Muscle of arm (tissue), 14 donors: ENCODE measurements at places on chromosomes 4 and X.

- no peak for DNase-seq
Measured at GRCh38 chr4:173074501-173074946, 94.1 kb upstream of the GALNT7 start.

GRCh38 chr4:624705-625590 lies at the start of gene PDE6B:
TSS of gene PDE6B (plus strand) at chr4:625573. CDS start at chr4:625627, 54 bp downstream.
- DNase-seq: no peak

DNA sequence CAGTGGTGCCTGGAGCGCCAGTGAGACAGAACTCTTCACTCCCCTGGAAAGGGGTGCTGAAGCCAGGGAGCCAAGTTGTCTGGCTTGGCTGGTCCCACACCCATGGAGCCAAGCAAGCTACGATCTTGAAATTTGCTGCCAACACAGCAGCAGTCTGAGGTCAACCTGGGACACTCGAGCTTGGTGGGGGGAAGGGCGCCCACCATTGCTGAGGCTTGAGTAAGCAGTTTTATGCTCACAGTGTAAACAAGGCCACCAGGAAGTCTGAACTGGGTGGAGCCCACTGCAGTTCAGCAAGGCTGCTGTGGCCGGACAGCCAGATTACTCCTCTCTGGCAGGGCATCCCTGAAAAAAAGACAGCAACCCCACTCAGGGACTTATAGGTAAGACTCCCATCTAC lies 149.5 kb downstream of the EDA2R start:
- no peak for DNase-seq

- DNase-seq: peak; percentile 58
Measured at GRCh38 chr4:54063737-54064316, 578 bp downstream of the CHIC2 start.

DNA sequence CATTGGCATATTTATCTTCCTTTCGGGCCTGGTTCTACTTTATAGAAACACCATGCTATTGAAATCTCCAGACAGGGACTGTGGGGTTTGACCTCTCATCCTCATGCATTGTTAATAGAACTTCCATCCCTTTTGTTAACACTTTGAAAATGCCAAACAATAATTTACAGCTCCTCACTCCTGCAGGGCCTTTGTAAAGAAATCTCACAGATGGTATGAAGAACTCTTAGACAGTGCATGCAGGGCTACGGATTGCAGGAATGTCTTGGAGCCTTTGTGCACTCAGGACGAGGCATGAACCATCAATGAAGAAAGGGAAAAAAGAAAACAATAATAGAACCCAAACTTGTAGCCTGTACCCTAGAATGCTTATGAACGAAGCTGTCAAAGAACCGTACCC lies 92.8 kb upstream of the TMEM47 start:
- no peak for DNase-seq

GRCh38 chr4:170374770-170375169 lies 285.0 kb upstream of the AADAT start:
- DNase-seq: no peak

GRCh38 chr4:86683167-86683566 lies 89.1 kb downstream of the PTPN13 start:
- no peak for DNase-seq

DNA sequence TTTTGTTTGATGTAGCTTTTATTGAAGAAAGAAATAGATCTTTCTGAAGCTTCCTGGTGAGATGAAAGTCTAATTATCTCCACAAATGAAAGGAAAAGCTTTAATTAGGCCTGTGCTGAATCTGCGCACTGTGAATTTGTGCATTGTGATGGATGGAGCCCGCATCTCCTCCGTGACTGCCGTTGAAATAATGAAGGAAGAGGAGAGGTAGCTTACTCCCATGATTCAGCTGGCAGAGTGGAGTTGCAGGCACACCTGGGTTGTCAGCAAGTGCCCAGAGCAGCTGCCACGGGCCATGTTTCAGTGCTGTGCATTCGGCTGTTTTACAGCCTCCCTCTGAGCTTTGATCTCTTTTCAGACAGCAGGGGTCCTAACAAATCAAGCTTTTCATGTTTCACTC lies 735.3 kb upstream of the TENM3 start:
- no peak for DNase-seq

DNA sequence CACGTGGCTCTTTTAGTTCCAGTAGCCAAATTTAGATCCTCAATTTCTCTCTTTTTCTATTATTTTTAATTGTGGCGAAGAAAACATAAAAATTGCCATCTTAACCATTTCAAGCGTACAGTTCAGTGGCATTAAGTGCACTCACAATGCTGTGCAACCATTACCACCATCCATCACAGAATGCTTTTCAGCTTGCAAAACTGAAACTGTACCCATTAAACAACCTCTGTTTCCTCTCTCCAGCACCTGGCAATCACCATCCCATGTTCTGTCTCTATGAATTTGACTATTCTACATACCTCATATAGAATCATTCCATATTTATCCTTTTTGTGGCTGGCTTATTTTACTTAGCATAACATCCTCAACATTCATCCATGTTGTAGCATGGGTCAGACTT lies 74.9 kb downstream of the METTL14 start:
- DNase-seq: no peak

- DNase-seq: no peak
Measured at GRCh38 chrX:122572461-122572860, 611.6 kb upstream of the GRIA3 start.

DNA sequence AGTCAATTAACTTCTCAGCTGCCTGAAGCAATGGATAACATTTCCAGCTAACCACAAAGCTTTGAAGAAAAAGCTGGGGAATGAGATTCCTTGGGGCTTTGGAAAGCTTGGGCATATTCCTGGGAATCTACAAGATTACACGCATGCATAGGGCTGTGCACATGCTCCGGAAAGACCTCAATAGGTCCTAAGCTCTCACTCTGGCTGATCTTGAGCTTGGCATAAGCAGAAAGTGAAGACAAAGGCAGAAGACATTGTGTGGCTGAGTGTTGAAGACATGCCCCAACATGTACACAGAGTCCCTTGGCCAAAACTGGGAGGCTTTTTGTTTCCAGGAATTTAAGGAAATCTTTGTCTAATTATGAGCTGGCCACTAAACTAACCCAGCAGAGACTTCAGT lies 31.2 kb downstream of the ATG4A start:
- DNase-seq: no peak

GRCh38 chr4:7581477-7581876 lies 146.7 kb upstream of the PSAPL1 start:
- DNase-seq: peak; percentile 50

GRCh38 chr4:118327554-118328241 lies 25.1 kb downstream of the PRSS12 start:
- peak; percentile 51 for DNase-seq

DNA sequence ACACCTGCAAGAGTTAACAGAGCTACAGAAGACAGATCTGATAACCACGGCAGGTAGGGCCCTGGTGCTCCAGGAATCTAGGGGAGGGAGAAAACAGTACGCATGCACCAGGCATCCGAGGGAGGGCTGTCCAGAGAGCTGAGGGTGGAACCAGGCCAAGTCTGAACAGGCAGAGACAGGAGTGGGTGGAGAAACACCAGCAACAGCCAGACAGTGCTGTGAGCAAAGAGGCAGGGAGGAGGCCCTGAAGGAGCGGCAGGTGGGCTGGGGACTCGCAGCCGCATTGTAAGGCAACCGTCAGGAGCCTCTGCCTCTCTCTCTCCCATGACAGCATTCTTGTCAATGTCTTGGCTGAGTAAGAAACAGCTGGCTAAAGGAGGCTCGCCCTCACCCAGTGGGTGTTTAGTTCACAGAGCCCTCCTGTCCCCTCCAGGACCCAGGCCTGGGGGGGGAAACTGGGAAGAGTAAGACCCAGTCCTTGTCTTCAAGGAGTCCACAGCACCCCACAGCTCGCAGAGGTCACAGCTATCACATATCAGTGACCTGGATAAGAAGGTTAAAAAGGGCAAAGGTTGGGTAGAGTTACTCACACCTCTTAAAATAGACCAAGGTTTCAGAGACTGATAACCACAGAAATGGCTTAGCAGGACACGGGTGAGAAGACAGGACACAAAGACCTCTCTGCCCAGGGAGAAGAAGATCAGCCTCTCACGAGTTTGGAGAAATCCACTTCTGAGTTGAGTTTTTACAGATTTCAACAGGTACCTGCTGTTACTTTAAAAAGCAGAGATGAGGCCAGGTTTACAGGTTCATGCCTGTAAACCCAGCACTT lies 10.5 kb downstream of the ACSL1 start:
- DNase-seq: peak; percentile 57

- DNase-seq: no peak
Measured at GRCh38 chr4:156158747-156159146, 205.1 kb upstream of the CTSO start.

- DNase-seq: no peak
Measured at GRCh38 chrX:131072871-131073571, 14.9 kb downstream of the ARHGAP36 start.

- no peak for DNase-seq
Measured at GRCh38 chrX:69324851-69325250, 159.6 kb upstream of the PJA1 start.

DNA sequence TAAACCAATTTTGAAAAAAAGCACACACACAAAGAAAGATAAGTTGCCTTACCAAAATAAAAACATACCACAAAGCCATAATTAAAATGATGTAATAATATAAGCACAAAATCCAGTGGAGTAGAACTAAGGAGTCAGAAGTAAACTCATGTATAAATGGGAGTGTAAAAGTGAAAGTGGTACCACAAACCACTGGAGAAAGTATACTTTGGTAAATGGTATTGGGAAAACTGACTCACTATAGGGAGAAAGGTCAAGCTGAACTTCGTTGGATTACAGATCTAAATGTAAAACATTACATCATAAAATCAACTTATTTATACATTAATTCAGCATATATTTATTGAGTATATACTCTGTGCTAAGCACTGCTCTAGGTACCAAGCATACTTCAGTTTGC lies 46.3 kb upstream of the HHIP start:
- no peak for DNase-seq

DNA sequence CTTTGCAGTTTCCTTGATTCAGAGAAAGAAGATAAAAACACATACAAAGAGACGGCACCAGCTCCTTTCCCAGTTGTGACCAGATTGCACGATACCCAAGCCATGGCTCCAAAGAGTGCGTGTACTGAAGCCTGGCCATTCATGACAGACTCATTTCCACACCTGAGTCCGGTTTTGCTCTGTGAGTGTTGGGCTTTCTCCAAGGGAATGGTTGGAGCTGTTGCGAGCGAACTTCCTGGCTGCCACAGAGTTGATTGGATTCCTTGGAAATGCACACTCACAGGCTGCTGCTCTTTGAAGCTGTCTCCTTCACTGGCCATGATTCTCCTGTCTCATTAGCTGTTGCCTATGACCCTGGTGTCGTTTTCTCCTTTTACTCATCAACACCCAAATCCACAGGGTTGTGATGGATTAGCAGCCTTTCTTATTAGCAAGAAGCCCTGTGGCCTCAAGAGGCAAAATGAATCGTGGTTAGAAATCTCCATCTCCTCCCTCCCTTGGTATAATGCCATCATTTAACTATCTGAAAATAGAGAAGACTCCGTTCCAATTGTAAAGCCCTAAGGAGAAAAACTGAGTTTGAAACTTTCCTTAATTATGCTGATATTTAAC lies 43.9 kb upstream of the BBS12 start:
- DNase-seq: no peak

GRCh38 chrX:133475521-133475920 lies 60.2 kb upstream of the GPC4 start:
- no peak for DNase-seq

DNA sequence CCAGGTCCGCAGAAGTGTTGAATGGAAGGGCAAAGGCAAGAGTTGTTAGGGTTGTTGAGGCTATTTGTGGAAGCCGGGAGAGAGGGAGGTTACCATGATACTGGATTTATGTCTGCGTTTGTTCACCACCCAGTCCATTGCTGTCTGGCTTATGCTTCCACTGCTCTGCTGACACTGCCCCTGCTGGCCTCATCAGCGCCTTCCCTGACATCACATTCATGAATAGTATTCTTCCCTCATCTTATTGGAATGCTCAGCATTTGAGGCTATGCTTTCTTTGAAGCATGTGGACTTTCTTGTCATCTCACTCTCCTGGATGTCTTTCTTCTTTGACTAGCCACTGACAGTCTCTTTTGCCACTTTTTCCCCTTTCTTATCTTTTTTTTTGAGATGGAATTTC lies 10.3 kb downstream of the GNL3L start:
- DNase-seq: no peak

- DNase-seq: no peak
Measured at GRCh38 chr4:15034071-15034764, 31.9 kb downstream of the CPEB2 start.

DNA sequence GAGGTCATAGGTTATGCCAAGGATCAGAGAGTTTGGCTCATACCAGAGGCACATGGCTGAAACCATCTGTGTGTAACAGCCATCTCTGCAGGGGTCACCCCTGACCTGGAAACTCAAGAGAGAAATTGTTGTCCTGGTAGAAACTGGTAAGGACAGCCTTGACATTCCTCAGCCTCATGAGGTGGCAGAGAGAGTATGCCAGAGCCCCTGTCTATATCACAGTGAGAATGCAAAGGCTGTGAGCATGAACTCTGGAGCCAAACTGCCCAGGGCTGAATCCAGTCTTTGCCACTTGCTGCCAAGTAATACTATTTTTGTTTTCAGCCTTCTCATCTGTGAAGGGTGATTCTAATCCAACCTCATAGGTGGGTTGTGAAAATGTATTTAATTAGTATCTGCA lies 37.1 kb upstream of the CCDC149 start:
- no peak for DNase-seq

DNA sequence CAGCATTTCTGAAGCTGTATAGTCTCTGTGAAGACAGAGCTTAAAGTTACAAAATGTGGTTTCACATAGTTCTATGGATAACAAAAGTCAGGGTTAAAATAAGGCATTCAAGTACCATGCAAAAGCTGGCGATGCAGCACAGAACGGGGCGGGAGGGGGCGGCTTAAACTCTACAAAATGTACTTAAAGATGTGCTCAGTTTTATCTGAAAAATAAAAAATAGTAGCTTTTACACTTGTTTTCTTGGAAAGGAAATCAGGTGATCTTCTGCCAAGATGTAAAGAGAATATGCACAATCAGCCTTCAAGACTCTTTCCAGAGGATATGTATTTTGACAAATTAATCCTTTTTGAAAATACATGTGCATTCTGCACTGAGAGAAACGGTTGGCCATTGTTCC lies 301.7 kb upstream of the EMCN start:
- no peak for DNase-seq

GRCh38 chr4:169618286-169618685 lies 2.1 kb upstream of the CLCN3 start:
- no peak for DNase-seq

- DNase-seq: no peak
Measured at GRCh38 chrX:10041383-10041782, 74.2 kb downstream of the CLDN34 start.

DNA sequence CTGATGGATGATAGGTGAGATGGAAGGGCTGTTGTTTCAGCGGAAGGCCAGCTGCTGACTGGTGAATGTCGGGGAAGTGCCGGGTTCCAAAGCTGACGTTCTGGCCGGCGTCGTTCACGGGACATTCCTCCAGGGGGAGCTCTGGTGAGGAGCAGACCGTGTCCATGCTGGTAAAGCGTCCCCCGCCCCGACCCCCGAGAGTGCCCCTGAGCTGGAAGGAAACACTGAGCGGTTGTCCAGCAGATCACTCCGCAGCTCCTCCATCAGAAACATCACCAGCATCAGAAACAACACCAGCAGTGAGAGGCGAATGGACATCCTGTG lies 18.6 kb upstream of the ADRA2C start:
- DNase-seq: no peak

- DNase-seq: no peak
Measured at GRCh38 chr4:103915224-103915869, 195.6 kb upstream of the TACR3 start.

- DNase-seq: no peak
Measured at GRCh38 chr4:142036795-142037583, 400.6 kb downstream of the IL15 start.

- DNase-seq: peak; percentile 39
Measured at GRCh38 chrX:14927401-14927800, 54.2 kb downstream of the MOSPD2 start.

- DNase-seq: no peak
Measured at GRCh38 chr4:185738038-185738552, 73.9 kb downstream of the SORBS2 start.
